H9 (cell line): ENCODE measurements at places on chromosomes 4 and X. TPM values are rescaled to one million over a fixed set of nuclear protein-coding genes. Genes with fewer than 3 reads are reported as not detected.

The BEND4 gene
- 25.1 and 25.8 TPM in 2 replicates for total RNA-seq

The PLAC8 gene
- total RNA-seq, result 0.90 and 1.6 TPM in 2 replicates

The P2RY10 gene
- total RNA-seq, result not detected in 2 replicates

DNA sequence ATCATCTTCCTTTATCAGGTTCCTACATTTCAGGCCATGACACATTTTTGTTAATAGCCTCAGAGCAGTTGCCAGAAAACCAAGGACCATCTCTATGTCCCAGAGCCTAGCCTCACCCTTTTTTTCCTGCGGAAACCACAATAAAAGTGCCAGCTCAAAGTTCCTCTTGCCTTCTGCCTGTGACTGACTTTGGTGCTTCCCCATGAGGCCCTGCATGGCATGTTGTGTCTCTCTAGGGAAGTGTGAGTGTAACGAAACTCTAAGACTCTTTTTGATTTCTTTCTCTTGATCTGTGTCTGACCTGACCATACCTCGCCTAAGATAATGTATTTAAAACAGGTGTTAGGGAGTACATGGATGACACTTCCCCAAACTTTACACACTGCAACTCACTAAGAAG, 642.3 kb upstream of the BOD1L1 start:
- no peak overlapping the region for H3K27ac ChIP-seq
- no peak overlapping the region for H3K4me3 ChIP-seq
- no peak for DNase-seq

GRCh38 chrX:49230500-49231232, 2.5 kb downstream of the CACNA1F start:
- H3K27ac ChIP-seq, result no peak overlapping the region
- no peaks in the 10 kb centered on the region for H3K27me3 ChIP-seq
- peak; percentile 86 for DNase-seq
- no peaks in the 10 kb centered on the region; the same call in 1 of the 2 replicates for H3K4me1 ChIP-seq
- no peaks in the 10 kb centered on the region; the same call in 1 of the 2 replicates for H3K36me3 ChIP-seq

DNA sequence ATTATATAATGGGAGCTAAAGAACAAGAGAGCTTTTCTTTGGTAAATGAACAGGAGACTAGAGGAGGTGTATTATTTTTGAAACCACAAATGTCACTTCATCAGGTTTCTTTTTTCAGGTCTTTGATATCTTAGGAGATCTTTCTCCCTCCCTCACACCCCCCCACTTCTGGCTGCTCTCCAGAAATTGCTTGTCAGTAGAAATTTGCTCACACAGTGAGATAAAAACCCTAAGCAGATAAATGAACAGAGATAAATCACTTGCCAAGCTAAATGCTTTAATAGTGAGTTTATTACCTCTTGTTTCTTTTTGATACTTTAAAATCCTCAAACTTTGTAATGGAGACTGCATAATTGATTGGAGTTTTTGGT, 421.2 kb upstream of the TENM3 start:
- peaks cover 15% of the 10 kb centered on the region for H3K36me3 ChIP-seq
- H3K4me1 ChIP-seq, result peaks cover 7% of the 10 kb centered on the region; the same call in 1 of the 2 replicates
- H3K27ac ChIP-seq, result no peak overlapping the region

GRCh38 chrX:154800478-154801210, 4.6 kb downstream of the MPP1 start:
- H3K4me1 ChIP-seq, result no peaks in the 10 kb centered on the region; the same call in 1 of the 2 replicates
- no peaks in the 10 kb centered on the region for H3K36me3 ChIP-seq
- no peak overlapping the region for H3K4me3 ChIP-seq
